Naive thymus-derived CD8-positive, alpha-beta T cell (primary cell): ENCODE measurements at places on chromosomes 5 and 9. TPM values are rescaled to one million over a fixed set of nuclear protein-coding genes. Genes with fewer than 3 reads are reported as not detected.

The CLINT1 gene
- 75.5 TPM for polyA plus RNA-seq

The PLGRKT gene
- 60.3 TPM for polyA plus RNA-seq

The PDZD2 gene
- 0.73 TPM for polyA plus RNA-seq

The CLIC3 gene
- 16.9 TPM for polyA plus RNA-seq

The SPATA31E1 gene
- not detected for polyA plus RNA-seq

The HMGCS1 gene
- 11.6 TPM for polyA plus RNA-seq

The NR2F1 gene
- not detected for polyA plus RNA-seq

The PDLIM4 gene
- polyA plus RNA-seq = not detected

The SLC34A1 gene
- not detected for polyA plus RNA-seq

The ANXA2R gene
- 69.8 TPM for polyA plus RNA-seq

The FAM81B gene
- polyA plus RNA-seq = not detected

The PHF24 gene
- polyA plus RNA-seq = not detected

The MARCOL gene
- polyA plus RNA-seq = not detected

The OBP2B gene
- polyA plus RNA-seq = not detected

The SLC6A7 gene
- not detected for polyA plus RNA-seq

The ADAMTSL2 gene
- 0.03 TPM for polyA plus RNA-seq
